ENCODE measurements at places on chromosomes 2 and 18. TPM values are rescaled to one million over a fixed set of nuclear protein-coding genes. Genes with fewer than 3 reads are reported as not detected.

DNA sequence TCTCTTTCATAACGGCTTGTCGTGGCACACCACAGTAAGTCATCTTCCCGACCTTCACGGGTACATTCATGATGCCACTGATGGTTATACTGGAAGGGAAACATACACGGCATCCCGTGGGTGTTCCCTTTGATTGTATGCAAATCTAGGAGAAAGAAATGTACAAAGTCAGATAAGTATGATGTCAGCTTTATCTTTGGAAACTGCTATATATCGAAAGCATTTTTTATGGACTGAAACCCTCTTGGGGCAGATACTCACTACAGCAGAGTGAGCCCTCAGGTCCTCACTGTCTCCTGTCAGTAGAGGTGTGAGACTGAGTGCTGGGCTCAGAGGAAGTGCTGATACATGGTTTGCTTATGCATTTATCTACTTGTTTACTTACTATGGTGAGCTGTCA, 20.4 kb downstream of the PLA2R1 start:
- no peak for DNase-seq

DNA sequence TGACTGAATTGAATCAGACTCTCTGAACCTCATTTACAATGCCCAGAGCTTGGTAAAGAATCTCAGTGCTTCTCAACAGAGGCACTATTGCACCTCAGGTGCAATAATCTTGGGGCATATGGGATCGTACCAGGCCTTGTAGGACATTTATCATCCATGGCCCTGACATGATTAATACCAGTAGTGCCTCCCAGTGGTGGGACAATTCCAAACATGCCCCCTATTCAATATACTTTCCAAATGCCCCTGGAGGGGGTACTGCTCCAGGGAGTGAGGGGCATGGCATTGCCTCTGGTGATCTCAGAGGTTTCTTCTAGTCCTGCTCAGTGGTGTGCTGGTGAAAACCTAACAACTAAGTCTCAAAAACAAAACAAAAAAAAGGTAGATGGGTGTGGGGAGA, 174.9 kb upstream of the SMAD2 start:
- no peak for DNase-seq

DNA sequence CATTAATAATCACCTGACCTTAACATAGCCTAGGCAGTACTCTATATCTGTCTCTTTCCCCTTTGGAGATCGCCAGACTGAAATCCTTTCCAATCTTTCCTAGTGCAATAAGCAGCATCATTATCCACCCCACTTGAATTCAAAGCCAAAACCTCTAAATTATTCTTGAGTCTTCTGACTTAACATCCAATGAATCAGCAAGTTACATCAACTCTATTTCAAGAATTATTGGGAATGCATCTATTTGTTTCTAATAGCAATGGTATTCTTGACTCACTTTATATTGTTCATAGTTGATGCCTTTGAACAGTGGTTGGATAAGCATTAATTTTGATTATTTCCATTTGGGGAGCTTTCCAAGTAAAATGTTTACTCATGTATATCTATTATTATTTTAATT, 144.8 kb downstream of the ZNF804A start:
- DNase-seq, result no peak

GRCh38 chr2:37767959-37768925, 96.8 kb upstream of the CDC42EP3 start:
- DNase-seq, result no peak

DNA sequence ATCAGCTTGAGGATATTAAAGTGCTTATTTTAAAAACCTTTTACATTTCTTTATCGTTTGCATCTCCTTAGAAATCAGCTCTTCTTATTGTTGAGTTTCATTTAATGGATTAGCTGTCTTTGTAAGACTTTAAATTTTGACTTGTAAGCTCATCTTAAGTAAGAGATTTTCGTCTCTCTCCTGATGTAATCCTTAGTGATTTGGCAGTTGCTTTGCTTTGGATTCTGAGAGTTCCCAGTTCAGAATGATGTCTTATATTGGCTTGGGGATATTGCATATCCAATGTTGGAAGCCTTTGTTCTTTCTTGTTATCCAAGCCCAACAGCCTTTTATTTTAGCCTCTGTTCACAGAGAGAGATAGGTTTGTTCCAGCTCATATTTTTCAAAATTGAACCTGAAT, 212.1 kb downstream of the ARL6IP6 start:
- DNase-seq, result no peak

Gene CDCA7
- polyA plus RNA-seq, result 100 TPM
